ENCODE measurements at places on chromosomes 7 and 10. TPM values are rescaled to one million over a fixed set of nuclear protein-coding genes. Genes with fewer than 3 reads are reported as not detected.

- DNase-seq = no peak
Measured at GRCh38 chr7:156661637-156662036, 21.1 kb downstream of the RNF32 start.

GRCh38 chr7:2527505-2528467 lies 8.2 kb downstream of the LFNG start:
- no peak for DNase-seq

GRCh38 chr7:5997210-5997808 lies 11.5 kb downstream of the PMS2 start:
- DNase-seq = peak; percentile 61

- peak; percentile 94 for DNase-seq
Measured at GRCh38 chr7:131745390-131746248, 189.2 kb upstream of the PODXL start.

- DNase-seq = no peak
Measured at GRCh38 chr7:113880559-113880958, 38.2 kb downstream of the PPP1R3A start.

GRCh38 chr10:10992961-10993714 lies 24.5 kb upstream of the CELF2 start:
- no peak for DNase-seq

GRCh38 chr10:35890676-35891495 lies 248.8 kb upstream of the FZD8 start:
- DNase-seq = no peak

GRCh38 chr7:74097937-74098614 lies 14.5 kb downstream of the LIMK1 start:
- no peak for DNase-seq

DNA sequence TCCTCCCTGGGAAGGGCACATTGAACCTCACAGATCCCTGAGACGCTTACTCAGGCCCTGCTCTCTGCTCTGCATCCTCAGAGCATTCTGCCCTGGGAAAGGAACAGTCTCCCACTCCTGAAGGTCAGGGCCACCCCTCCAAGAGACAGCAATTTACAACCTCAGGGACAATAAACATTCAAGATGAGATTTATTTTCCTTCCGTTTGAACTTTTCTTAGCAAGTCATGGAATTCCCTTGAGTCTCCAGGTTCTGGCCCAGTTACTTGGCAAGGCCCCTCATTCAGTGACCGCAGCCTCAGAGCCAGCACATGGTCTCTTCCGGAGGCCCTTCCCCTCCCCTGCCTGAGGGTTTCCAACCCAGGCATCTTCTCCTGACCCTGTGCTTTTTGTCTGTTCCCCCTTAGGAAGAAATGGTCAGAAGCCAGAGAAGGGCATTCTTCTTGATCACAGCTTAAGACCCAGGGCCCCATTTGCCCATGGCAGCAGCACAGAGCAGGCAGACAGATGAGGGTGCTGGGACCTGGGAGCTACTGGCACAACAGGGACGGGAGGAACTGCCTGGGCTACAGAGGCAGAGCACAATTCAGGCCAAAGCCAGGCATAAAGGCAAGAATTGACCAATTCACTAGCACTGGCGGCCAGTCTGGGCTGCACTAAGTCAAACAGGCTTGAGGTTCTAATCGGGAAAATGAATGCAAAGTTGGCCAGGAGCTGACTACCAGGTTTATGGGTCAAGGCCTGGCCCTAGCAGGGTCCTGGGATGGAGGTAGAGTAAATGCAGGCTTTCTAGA lies 56.7 kb downstream of the VSTM4 start:
- no peak for DNase-seq

- no peak for DNase-seq
Measured at GRCh38 chr10:86636311-86636710, 18.0 kb upstream of the OPN4 start.

DNA sequence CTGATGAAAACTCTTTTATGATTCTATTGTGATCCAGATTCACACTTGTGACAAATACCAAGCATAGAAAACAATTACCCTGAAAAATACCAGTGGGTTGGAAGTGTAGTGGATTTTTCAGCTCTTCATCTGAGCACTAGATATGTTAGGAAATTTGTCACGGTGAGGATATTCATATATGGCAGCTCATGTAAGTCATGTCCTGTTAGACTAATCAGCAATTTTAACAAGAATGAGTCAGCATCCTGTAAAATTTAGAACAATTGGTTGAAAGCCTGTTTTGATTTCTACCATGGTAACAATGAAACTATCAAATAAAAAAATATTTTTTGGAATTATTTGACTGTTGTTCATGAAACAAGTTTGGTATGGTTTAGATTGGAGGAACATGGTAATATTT lies 334.3 kb downstream of the CACNA2D1 start:
- no peak for DNase-seq

GRCh38 chr10:17109046-17109445 lies 20.6 kb downstream of the CUBN start:
- DNase-seq = no peak

GRCh38 chr10:83908506-83908905 lies 230.8 kb upstream of the GHITM start:
- DNase-seq = no peak

- peak; percentile 18 for DNase-seq
Measured at GRCh38 chr10:17028798-17029197, 100.8 kb downstream of the CUBN start.

DNA sequence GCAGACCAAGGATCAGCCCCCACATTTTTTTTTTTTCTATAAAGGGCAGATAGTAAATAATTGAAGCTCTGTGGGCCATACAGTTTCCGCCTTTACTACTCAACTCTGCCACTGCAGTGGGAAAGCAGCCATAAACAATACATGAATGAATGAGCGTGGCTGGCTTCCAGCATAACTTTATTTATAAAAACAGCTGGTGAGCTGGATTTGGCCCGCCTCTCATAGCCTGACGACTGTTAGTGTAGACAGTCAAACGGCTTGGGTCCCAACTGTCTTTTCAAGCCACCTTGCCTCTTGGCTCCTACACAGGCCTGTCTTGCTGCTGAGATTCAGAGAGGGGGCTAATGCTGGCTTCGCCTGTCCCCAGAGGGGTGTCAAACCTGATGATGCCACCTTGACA lies 169.8 kb upstream of the GPR26 start:
- DNase-seq = no peak

- no peak for DNase-seq
Measured at GRCh38 chr7:107971613-107972012, 31.3 kb downstream of the LAMB1 start.

DNA sequence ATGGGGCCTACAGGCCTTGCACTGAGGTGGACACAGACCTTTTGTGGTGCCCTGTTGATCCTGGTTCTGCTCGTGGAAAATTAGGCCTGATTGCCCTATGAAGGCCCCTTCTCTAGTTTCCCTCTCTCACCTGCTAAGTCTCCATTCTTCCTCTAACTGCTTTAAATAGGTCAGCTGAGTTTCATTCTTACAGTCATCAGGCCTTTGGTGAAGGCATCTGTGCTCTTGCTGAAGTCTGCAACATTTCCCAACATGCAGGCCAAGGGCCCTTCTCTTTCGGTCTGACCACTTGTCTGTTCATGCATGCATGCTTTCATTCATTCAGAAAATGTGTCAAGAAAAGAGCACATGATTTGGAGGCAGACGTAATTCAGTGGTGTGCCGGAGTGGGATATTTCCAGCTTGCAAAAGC lies 244.0 kb downstream of the BUB3 start:
- peak; percentile 10 for DNase-seq

DNA sequence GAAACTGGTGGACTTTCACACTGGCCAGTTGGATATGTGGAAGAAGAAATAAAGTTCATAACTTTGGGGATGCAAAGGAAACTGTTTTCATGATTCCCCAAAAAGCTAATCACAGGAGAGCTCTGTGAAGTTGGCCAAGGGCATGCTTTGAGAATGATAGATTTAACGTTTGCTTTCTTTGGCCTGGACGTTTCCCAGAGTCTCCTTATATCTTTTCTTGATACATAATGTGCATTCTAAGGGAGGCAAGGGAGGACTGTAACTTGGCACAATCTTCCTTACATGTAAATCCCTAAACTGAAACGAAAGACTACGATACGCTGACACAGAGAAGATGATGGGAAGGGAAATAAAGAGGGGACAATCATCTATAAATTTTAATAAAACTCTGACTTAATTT lies 176.5 kb upstream of the INHBA start:
- no peak for DNase-seq

- DNase-seq = peak; percentile 78
Measured at GRCh38 chr7:70044064-70044463, 445.8 kb downstream of the AUTS2 start.

GRCh38 chr10:76130892-76131291 lies 699.5 kb downstream of the LRMDA start:
- no peak for DNase-seq

- no peak for DNase-seq
Measured at GRCh38 chr7:152709287-152710152, 33.6 kb upstream of the XRCC2 start.

GRCh38 chr7:155590215-155591018 lies 44.1 kb upstream of the CNPY1 start:
- DNase-seq = peak; percentile 83

DNA sequence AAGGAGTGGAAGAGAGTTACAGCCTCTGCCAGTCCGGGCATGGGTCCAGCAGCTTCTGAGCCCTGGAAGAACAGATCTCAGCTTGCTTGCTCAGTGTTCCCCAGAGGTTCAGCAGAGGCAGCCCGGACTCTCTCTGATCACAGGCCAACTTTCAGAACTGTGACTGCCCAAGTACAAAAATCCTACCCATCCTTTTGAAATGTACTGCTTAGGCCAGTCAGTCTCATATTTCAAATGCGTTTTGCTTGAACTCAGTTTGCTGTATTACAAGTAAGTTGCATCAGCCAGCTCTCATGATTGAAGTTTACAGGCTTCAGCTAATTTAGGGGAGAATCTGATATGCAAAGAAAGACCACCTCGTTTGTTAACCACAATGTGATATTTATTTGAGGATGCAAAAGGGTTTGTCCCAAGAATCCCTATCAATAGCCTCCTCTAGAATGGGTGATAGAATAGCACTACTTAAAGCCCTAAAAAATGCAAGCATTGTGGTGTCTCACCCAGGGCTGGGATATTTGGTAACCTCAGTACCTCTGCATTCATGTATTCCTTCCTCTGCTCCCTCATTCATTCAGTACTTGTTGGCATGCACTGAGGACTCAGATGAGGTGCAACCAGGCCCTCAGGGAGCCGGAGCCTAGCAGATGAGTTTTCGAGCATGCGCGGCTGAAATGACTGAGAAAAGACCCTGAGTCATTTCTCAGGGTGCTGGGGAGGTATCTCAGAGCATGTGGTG lies 7.0 kb downstream of the AIMP2 start:
- no peak for DNase-seq

GIMAP5 gene
- total RNA-seq = not detected

CPXM2 gene
- 1.7 TPM for total RNA-seq

FAM20C gene
- 46.8 TPM for total RNA-seq

VAX1 gene
- 3.5 TPM for total RNA-seq

CTAGE15 gene
- 0.35 TPM for total RNA-seq

LIPF gene
- not detected for total RNA-seq

FAM25G gene
- not detected for total RNA-seq

Measured in endodermal cell (in vitro differentiated cells).